ENCODE measurements at places on chromosomes 12 and 14.

- no peak for DNase-seq
Observed at GRCh38 chr12:113858841-113859386, 107.2 kb downstream of the RBM19 start.

DNA sequence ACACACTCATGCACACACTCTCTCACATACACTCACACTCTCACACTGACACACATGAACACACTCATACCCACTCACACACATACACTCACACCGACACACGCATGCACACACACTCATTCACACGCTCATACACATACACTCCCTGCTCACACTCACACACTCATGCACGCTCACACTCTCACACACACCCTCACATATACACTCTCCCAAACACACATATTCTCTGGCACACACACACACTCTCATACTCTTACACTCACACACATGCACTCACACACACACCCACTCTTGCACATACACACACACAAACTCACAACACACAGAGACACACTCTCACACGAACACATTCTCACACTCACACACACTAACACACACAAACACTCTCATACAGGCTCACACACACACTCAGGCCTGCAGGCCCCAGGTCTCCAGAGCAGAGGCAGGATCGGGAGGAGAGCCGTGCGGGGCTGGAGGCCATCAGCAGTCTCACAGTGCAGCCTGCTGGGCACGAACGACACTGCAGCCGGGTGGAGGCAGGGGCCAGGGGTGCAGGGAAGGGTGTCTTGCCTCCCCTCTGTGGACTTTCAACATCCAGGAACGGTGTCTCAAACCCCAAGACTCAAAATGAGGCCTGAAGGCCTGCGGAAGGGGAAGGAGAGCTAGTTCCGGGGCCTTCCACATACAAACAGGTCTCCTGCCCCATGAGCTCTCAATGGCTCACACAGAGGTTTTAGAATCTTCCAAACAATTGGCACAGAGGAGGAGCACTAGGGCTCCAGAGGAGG is 148.7 kb downstream of the ANO2 start:
- peak; percentile 35 for DNase-seq

GRCh38 chr14:20422886-20423285 is 9.6 kb upstream of the TEP1 start:
- DNase-seq: no peak

DNA sequence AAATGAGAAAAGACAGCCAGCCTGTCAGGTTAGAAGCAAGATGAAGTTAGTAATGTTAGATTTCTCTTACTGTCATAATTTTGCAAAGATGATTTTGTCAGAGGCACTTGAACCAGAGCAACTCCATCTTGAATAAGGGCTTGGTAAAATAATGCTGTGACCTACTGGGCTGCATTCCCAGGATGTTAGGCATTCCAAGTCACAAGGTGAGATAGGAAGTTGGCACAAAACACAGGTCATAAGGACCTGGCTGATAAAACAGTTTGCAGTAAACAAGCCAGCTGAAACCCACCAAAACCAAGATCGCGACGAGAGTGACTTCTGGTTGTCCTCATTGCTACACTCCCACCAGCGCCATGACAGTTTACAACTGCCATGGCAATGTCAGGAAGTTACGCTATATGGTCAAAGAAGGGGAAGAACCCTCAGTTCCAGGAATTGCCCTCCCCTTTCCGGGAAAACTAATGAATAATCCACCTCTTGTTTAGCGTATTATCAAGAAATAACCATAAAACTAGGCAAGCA is 1313.5 kb upstream of the TMEM132C start:
- no peak for DNase-seq

DNA sequence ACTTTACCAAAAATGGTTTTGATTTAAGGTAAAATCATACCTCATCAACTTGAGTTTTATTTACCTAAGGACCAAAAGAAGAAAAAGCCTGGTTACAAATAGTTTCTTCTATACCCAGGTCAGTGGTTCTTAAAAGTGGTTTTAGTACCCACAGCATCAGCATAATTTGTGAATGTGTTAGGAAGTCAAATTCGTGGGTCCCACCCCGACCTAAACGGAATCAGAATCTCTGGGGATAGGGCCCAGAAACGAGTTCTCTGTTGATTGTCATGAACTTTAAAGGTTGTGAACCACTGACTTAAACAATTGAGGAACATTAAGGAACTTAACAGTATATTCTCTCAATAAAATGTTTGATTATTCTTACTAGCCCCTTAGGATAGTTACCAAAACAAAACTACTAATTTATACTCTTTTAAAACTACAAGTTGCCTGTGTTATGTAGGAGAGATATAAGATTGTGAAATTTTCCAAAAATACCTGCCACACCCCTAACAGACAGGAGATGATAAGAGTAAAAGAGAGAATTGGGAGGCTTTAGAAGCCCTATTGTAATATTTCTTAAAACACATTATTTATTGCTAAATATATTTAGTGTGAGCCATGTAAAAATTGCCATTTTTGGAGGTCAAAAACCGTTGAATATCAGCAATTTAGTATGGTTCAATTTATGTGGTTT is 669 bp upstream of the SLC25A21 start:
- DNase-seq: no peak

GRCh38 chr14:85897808-85898207 is 367.9 kb downstream of the FLRT2 start:
- DNase-seq: no peak

GRCh38 chr14:73753887-73754795 is 40.0 kb upstream of the PNMA1 start:
- DNase-seq: peak; percentile 71

DNA sequence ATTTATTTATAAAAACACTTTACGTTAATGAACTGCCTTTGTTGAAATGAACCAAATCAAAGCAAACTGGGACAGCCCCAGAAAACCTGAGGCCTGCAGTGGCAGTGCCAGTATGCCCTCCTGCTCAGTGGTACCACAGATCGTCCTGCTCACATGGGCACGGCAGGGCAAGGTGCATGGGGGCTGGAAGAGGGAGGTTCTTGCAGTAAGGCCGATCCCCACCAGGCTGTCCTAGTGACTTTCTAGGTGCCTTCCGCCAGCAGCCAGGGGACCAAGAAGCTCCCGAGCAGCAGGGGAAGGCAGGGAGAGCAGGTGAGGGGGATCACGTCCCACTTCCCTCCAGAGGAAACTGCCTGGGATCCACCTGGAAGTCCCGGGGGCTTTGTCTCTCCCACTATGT is 63.9 kb downstream of the TESC start:
- DNase-seq: no peak

GRCh38 chr12:128205145-128205544 is 61.8 kb upstream of the TMEM132C start:
- DNase-seq: no peak

GRCh38 chr12:101108130-101108529 is 101.9 kb downstream of the SLC5A8 start:
- no peak for DNase-seq

DNA sequence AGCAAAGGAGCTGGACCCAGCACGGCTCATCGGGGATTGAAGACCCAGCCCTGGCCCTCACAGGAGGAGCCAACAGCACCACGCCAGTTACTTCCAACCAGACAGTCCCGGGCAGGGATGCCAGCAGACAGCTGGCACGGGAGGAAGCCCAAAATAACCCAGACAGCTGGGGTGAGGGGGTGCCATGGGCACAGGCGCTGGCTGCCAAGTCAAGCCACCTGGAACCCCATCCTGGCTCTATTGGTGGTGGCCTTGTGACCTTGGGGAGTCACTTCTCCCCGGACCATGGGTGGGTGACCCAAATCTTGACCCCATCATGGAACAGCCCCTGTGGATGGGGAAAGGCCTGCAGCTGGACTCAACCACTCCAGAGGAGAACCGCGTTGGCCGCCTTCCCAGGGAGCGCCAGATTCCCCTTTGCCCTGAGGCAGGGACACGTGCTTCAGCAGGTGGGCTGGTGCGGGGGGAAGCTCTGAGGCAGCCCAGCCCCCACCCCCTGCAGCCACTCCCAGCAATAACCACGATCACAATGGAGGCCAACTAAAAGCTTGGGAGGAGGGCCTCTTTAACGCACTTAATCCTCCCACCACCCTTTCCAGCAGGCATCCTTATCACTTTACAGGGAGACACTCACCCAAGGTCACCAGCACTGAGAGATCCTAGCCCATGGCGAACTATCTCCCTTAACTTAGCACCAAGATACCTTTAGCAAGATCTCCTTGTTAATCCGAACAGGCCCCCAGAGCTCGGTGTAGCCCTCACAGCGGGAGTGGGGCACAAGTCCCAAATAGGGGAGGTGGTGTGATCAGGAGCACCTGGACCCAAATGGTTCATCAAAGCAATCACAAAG is 4.7 kb upstream of the RHOF start:
- DNase-seq: no peak

DNA sequence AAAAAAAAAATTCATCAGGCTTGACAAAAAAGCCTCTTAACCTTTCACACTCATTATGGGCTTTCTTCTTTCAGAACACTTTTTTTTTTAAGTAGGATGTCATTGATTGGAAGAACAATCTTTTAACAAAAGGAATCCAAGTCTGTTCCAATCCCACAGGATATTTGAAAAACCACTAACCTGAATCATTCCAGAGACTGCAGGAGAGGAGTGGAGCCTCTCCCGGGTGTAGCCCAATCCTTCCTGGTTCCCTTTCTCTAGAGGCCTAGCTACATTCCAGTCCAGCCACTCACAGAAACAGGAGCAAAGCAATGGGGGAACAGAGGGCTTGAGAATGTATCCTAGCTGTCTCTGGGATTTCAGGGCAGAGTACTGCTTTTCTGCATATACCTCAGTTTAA is 4.3 kb downstream of the MFAP5 start:
- no peak for DNase-seq

DNA sequence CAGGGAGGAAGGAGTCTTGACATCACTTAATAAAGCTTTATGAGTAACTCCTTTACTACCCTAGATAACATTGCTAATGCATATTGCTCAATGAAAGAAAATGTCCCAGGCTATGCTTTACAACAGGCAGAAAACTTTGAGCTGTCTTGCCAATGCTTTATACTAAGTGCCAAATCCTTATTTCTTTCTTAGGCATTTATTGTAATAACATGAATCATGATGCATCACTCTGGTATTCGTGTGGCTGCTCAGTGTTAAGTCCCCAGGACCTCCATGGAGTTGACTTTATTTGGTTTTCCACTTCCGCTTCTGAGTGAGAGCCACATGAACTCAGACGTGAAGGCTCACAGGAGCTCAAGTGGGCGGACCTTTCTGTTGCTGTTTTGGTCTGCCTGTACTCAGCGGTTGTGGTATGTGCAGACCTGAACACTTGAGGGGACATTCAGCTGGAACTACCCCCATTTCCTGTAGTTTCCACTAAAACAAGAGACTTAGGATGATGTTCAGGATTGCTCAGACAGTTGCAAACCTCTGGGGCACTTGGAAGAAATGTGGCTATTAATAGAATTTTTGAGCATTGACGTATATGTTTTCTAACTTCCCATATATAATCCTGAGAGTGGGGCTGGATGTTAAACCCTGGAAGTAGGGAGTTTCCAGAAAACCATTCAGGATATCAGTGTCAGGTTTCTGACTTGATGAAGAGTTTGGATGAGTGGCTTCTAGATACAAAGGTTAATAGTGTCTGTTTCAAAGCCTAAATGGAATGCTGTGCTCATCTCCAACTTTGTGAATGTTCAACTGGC is 258.6 kb downstream of the MSRB3 start:
- no peak for DNase-seq

DNA sequence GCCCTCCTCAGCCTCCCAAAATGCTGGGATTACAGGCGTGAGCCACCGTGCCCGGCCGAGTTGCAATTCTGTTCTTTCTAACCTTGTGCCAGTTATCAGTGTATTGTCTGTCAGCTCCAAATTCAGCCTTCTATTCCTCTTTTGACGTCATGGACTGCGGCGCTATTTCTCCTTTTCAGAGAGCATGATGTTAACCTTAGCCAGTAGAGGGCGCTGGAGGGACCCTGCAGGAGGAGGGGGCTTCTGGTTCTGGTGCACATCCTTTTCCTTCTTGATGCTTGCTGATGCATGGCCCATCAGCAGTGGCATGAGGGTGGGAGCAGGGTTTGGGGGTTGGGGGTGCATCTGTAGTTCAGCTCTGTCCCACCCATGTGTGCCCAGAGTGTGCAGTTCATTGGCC is 179.3 kb upstream of the RMST start:
- no peak for DNase-seq

- no peak for DNase-seq
Observed at GRCh38 chr14:40697231-40697630, 909.4 kb upstream of the LRFN5 start.

DNA sequence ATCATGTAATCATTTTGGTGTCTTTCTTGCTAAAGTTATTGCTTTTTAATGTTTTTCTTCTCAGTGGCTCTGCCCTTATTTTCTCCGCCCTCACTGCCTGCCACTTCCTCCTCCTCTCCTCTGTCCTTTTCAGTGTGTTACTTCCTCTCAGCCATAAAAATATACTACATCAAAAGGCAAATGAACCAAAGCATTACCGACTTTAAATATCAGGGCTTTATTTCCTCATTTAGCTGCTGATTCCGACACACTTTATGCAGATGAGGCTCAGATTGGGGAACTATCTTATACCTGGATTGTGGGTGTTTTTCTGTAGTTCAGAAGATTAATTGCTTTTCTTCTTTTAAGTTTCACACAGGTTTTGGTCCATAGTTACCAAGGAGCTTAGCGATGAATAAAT is 118.1 kb downstream of the CMAS start:
- no peak for DNase-seq

GRCh38 chr12:41920355-41920754 is 224.3 kb downstream of the GXYLT1 start:
- DNase-seq: no peak

DNA sequence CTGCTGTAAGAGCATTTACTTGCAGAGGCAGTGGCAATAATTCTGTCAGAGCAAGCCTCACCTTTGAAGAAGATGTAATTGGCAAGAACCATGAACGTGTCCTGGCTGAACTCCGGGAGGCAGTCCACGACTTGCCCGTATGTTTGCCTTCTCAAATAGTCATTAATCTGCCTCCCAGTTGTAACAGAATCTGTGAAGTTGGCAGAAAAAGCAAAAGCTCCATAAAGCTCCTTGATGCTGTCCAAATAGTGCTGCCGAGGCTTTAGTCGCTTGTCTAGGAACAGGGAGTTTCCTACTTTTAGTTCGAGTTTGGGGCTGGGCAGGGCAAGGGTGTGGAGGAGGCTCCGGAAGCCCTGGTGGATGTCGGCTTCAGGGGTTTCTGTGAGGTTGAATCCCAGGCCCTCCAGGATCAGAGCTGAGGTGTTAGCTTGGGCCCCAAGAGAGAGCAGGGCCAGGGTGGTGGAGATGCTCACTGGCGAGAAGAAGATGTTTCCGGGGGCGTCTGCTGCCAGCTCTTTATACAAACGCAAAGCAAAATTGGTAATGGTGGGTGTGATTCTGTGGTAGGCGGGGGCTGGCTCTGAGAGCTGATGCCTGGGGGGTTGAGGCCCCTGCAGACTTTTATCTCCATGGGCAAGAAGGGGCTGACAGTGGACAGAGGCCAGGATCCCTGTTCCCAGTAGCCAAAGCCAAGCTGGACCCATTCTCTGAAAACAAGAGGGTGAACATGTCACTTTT is 4.4 kb downstream of the SERPINA11 start:
- DNase-seq: no peak

GRCh38 chr14:96094211-96094610 is 55.0 kb downstream of the C14orf132 start:
- DNase-seq: no peak

All from activated naive CD8-positive, alpha-beta T cell treated with anti-CD3 and anti-CD28 coated beads for 36 hours (primary cell).